ACHN (cell line): ENCODE measurements at places on chromosomes 5 and 9.
A peak's percentile ranks its signal among the peaks of the same experiment; 100 is the strongest.

DNA sequence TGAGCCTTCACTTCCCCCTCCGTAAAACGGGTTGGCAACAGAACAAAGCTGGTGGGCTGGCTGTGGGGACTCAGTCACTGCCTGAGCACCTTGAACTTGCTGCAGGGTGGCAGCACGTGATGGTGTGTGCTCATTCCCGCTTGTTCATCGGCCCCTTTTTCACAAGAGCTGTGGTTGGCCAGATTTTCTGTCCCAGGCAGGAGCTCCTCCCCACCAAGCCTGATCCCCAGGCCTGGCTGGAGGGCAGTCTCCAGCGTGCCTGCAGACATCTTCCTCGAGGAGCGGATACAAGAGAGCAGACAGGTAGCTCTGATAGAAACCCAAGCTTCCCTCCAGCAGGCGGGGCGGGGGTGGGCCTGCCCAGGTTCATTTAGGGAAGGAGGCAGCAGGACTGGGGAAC, 61.9 kb upstream of the ORM1 start:
- no peak for DNase-seq

DNA sequence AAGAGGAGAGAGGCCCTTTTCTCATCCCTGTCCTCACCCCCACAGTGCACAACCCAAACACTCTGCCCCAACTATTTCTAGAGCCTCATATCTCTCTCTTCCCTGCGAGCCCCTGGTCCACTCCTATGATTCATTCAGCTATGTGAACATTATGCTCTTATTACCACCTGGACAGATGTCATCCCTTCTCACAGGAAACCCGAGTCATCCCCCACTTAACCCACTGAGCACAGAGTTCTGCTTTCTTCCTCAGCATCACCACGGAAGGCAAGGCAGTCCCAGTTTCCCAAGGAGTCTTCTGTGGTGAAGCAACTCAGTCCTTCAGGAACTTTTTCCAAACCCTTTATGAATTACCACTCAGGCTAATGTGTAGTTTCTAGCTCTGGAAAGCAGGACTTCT, 1.3 kb downstream of the DNAI1 start:
- DNase-seq: no peak

DNA sequence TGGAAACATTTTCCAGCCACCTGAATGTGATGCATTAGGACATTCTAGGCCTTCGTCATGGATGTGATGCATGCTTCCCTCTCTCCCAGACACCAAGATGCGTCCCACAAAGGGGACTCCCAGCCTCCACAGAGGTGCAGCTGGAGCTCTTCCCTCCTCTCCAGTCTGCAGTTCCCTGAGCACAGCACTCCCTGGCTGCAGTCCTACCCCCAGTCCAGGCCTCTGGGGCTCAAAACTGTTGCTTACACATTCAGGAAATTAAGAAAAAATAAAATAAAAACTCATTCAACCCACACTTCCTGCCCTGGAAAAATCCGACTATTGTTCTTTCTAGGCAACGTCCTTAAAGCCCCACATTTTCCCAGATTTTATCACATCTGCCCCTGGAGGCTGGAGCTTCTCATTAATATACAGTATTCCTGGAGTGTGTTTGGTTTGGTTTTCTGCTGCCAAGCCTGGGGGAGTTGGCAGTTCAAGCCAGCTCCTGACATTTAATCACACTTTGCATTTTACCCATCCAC, 78.4 kb upstream of the ICE1 start:
- no peak for DNase-seq

- DNase-seq: peak; percentile 14
Observed at GRCh38 chr9:72843520-72844439, 109.1 kb downstream of the ALDH1A1 start.

- DNase-seq: no peak
Observed at GRCh38 chr9:134969156-134970045, 51.7 kb upstream of the FCN1 start.

- DNase-seq: no peak
Observed at GRCh38 chr9:72911816-72912215, 41.0 kb downstream of the ALDH1A1 start.

DNA sequence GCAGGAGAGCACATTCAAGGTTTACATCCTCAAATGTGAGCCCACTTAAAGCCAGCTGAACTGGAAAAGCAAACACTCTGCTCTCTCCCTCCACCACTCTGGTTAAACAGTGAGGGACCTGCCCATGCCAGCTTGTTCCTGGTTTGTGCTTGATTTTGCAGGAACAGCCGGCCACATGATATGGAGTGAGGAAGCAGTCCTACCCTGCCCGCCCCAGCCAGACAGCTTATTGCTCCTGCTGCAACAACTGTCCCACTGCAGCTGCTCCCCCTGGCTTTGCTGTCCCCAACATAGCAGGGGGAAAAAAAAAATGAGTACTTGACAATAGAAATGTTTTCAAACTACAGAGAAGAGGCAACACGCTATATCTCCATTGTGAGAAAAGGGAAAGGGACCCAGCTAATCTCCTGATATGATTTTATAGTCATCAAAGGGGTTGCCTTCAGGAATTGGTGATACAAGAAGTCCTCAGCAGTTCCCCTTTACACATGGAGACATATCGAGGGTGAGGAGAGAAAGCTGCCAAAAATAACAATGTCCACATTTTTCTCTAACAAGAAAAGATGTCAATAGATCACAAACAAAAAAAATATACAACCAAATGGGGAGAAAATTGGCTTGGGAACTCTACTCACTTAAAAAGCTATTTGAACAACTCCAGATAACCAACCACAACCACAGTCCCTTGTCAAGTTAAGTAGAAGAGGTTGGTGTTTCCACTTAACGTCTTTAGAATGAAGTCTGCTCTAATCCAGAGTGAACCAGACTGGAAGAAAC, 4.6 kb downstream of the MYO10 start:
- no peak for DNase-seq

GRCh38 chr5:128777052-128777451, 188.2 kb upstream of the SLC27A6 start:
- DNase-seq: no peak

- no peak for DNase-seq
Observed at GRCh38 chr5:59104400-59105127, 521.7 kb downstream of the RAB3C start.

DNA sequence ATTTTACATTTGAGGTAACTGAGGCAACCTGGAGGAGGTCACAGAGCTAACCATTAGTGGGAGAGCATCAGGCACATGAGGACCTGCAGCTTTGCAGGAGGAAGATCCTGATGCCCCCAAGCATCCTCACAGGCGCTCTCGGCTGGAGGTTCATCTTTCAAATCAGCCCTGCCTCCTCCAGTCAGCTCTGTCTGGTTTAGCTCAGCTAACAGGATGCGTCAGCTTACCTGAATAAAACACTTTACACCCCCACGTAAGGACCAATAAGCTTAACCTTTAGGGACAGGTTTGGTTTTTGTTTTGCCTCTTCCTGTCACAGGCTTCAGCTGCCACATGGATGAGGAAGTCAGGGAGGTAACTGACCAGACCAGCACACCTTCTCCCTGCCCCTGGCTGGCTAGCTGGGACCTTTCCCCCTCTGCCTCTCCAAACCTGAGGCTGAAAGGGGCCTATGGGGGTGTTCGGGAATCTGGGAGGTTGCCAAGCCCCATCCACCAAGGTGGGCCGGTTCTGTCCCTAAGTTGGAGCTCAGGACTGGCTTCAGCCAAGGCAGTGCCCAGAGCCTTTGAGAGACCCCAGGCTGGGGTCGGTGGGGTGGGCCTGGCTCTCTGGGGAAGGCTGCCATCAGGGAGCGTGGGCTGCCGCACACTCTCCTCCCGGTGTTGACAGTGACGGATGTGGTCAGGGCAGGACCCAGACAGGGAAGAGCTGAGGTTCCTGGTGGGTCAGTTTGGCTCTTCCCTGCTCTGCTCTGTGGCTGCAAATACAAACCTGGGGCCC, 20.0 kb upstream of the FCN1 start:
- no peak for DNase-seq

- no peak for DNase-seq
Observed at GRCh38 chr9:16223074-16223871, 647.2 kb downstream of the BNC2 start.

DNA sequence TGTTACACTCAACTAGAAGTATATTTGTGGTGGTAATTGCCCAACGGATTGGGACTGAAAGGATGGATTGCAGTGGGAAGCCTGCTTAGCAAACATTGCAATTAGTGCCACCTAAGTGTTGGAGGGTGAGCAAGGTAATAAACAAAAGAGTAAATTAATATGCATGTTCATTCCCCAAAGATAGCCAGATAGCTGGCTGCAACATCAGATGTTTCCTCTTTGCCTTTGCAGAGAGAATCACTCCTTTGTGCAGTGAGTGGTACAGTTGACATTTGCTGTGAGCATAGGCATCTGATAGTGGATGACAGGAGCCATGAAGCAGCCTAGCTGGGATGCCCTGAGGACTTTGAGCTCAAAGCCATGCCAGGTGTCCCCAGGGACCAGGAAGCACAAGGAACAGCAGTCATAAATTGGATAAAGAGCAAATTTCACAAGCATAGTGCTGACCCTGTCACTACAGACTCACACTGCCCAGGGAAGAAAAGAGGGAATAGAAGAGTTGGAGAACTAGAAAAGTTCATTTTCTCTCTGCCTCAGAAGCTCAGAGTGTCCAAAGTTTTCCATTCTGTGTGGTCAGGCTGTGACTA, 336.1 kb upstream of the SLC30A5 start:
- DNase-seq: no peak

DNA sequence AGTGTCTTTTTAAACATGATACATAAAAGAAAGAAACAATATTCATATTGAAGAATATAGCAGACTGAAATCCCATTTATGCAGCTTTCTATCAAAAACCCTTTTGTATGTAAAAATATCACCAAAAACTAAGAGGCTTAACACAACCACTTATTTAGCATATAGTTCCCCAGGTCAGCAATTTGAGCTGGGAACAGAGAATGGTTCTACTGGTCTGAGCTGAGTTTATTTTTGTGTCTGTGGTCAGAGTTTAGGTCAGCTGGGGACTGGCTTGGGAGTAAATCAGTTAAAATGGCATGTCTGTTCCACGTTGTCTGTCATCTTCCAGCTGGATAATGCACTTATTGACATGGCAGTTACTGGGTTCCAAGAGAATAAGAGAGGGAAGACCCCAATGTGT, 165.0 kb downstream of the TMEM232 start:
- DNase-seq: no peak

GRCh38 chr5:3355126-3355525, 240.5 kb upstream of the IRX1 start:
- DNase-seq: no peak

GRCh38 chr5:172455511-172456061, 1.3 kb upstream of the SH3PXD2B start:
- DNase-seq: peak; percentile 25

- no peak for DNase-seq
Observed at GRCh38 chr5:76591366-76591765, 31.8 kb downstream of the F2RL2 start.
